ENCODE measurements at places on chromosomes 16 and 17.
A peak's percentile ranks its signal among the peaks of the same experiment; 100 is the strongest.

GRCh38 chr17:3189961-3190360, 7.4 kb upstream of the OR1A2 start:
- DNase-seq, result no peak

DNA sequence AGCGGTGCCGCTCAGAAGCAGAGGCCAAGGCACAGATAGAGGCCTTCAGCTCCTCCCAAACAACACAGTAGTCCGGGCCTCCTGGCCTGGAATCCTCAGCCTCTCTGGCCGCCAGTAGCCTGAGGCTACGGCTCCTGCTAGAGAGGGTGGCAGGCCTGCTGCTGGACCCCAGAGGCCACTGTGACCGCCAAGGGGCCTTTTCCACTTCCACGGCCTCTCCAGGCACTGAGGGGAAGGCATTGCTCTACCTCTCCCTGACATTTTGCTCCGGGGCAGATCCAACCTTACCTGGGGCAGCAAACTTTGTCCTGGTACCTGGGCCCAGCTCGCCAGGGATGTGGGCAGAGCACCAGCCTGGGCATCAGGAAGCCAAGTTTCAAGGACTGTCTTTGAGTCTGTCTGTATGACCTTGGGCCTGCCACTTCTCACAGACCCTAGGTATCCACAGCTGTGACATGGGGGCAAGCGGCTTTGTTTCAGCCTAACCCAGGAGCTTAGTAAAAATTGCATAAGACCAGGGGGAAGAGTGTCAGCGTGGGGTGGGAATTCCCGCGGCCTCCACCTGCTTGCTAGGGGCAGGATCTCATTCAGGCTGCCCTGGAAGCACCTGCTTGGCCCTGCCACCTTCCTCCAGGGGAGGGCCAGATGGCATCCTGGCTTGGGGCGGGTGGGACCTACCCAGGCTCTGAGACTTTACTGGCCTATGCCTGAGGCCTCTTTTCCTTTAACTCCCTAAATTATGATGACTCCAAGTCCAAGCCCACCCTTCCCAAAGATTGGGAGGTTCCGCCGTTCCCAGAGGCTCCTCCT, 33.2 kb downstream of the ADGRG5 start:
- no peak for DNase-seq

GRCh38 chr17:50683434-50684287, 24.1 kb downstream of the ANKRD40 start:
- no peak for DNase-seq

DNA sequence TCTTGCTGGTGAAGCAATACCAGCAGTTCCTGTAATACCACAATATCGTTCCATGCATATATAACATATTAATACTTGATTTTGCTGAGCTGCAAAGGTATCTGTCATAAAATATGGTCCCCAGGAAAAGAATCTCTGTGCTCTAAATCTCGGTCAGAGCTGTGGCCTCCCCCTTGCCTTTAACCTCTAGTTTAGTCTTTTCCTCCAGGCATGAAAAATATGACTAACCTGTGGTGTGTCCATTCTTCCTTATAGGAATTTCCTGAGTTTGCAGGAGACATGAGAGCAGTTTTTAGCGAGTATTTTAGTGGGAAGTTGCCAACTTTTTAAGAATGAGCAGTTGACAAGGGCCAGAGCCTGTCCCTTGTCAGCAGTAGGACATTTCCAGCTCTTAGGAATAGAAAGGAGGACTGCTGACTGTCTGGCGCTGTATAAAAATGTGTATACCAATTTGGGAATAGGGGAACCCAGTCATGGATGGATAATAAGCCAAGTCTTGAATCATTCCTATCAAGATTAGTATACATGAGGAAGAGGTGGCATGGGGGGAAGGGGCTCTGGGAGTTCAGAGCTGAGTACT, 8.7 kb downstream of the ATXN1L start:
- no peak for DNase-seq

DNA sequence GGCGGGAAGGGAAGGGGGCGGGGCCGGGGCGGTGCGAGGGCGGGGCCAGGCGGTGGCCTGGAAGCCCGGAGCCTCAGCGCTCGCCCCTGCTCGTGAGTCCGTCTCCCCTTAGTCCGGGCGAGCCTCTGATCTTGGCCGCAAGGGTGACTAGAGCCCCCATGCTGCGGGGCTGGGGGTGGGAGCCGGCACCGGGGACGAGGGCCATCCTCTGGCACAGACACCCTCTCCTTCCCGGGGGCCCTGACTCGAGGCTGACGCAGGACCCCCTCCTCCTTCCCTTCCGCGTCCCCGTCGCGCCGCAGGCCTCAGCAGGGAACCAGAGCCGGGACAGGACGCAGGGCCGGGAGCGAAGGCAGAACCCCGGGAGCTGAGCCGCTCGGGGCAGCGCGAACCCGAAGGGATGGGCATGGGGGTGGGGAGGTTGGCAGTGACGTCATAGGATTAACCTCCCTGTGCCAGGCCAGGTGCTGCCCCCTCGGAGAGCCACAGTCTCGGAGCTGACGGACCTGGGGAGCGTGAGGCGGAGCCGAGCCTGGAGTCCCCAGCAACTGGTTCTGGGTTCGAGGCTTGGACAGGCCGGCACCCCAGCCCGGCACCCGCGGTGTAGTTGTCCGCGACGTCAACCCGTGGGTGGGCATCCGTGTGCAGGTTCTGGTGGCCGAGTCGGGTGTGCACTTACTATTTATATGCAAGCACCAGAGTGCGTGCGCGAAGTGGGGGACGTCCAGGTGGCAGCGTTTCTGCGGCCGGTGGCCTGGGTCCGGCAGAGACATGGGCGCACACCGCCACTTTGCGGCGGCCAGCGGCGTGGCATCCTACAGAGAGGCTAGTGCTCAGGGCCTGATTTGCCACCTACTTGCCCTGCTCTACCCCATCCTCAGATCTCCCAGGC, 503 bp upstream of the PLCD3 start:
- peak; percentile 72 for DNase-seq

All from nephron progenitor cell (in vitro differentiated cells).